ENCODE measurements at places on chromosomes 1 and 21.

- DNase-seq: no peak
These were observed 12.6 kb upstream of the PPM1J start for GRCh38 chr1:112727716-112728115.

DNA sequence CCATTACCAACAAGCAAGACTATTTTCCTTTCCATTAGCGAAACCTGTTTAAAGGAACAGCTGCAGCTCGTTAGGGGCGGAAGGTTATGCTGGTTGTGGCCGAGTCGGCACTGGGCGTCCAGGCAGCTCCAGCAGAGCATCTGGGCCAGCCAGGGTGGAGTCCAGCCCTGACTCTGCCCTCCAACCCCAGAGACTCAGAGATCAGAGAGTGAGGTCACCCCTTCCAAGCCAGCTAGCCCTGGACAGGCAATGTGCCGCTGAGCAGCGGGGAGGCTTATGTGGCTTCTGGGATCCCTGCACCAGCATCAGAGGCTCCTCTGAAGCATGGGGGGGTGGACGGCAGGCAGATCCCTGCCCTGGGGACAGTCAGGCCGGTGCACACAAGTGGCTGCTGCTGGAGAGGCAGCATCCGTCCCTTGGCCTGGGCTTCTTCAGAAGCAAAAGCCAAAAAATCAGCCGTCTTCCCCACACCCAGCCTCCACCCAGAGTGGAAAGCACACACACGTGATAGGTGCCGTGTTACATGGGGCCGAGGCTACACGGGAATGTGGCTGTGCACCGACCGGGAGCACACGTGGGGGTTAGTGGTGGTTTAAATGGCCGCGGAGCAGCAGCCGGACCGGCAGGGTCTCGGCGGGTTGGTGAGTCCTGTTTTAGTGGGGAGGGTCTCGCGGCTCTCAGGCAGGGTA, 30.1 kb downstream of the SLC66A1 start:
- no peak for DNase-seq

DNA sequence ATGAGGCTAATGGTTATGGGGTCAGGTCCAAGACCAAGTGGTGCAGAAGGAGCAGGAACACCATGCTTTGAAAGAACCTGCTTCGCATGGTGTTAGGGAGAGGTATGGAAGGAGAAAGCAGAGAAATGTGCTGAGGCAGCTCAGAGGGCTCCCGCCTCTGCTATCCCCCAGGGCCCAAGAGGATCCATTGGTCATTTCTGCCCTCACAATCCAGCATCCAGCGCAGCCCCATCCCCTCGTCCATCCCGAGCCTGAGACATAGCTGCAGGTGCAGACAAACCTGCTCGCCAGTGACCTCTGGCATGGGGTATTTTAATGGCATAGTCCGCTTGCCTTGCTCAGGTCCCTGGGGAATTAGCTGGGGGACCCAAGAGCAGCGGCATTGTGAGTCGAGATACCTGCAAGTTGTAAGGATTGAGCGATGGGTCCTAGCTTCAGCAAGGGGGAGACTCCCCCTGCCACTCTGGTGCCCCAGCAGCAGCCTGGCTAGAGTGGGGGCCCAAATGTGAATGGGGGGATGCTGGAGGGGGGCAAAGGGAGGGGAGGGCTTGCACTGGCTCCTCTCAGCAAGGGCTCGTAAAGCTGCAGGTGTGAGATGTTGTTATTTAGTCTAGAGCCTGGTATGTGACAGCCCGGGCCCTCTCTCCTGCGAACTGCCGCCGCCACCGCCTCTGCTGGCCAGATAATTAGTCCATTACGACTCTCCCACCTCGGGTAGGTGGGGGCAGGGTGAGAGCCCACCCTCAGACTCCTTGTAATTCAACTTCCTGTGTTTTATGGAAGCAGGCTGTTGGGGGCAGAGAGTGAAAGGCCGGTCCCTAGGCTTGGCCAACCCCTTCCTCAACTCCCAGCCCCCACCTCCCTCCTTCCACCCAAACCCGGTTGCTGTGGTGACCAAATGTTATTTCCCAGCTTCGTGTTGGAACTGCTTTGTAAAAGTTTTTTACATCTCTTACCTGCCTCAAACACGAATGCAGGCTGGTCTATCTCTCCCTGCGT, 118.8 kb downstream of the RNF220 start:
- no peak for DNase-seq

GRCh38 chr1:222326006-222326709, 221.7 kb downstream of the HHIPL2 start:
- DNase-seq: no peak

- no peak for DNase-seq
These were observed 47.6 kb upstream of the RAP1A start for GRCh38 chr1:111571987-111572386.

GRCh38 chr1:6497867-6498575, 6.6 kb upstream of the PLEKHG5 start:
- no peak for DNase-seq

DNA sequence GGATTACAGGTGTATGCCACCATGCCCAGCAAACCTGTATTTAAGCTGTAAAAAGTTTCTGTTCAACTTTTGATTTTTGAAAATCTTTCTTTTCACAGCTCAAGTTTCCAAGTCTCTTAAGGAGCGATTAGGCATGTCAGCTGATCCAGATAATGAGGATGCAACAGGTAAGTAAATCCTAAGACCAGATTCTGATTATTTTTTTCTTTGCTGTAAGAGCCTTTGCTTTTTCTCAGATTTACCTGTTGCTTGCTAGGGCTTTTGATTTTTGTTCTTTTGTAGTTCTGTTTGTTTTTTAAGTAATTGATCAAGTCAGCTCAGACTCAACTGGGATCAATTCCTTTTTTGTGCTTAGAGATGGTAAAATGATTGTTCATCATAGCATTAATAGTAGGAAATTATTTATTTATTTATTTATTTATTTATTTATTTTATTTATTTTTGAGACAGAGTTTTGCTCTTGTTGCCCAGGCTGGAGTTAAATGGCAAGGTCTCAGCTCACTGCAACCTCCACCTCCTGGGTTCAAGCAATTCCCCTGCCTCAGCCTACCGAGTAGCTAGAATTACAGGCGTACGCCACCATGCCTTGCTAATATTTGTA, 21.1 kb upstream of the SNRPE start:
- DNase-seq: no peak

DNA sequence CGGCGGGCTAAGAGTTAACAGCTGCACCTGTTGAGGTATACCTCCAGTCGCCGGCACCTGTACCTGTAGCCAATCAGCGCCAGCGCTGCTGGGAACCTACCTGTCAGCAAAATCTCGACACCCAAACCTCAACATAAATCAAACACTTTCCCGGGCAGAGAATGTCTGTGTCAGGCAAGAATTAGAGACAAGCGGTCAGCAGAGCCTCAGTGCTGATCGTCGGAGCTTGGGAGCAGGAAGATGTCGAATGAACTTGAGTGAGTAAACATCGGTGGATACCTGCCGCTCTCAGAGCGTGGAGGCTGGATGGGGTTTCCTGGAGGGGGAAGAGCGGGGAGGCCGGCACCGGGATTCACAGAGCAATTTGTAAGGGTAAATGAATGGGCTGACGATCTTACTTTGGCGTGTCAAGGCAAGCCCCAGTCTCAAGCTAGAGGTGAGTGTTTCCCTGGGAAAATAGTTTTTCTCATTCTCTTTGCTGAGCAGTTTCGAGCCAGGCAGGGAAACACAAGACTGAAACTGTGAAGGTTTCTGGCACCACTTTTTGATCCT, at the start of gene GRHL3:
GRHL3 (plus strand) TSS at position 46 of the 552 bp plus-strand sequence; CDS start at position 241, 195 bp downstream.
- peak; percentile 71 for DNase-seq

GRCh38 chr1:99829269-99829668, 20.9 kb upstream of the AGL start:
- no peak for DNase-seq

DNA sequence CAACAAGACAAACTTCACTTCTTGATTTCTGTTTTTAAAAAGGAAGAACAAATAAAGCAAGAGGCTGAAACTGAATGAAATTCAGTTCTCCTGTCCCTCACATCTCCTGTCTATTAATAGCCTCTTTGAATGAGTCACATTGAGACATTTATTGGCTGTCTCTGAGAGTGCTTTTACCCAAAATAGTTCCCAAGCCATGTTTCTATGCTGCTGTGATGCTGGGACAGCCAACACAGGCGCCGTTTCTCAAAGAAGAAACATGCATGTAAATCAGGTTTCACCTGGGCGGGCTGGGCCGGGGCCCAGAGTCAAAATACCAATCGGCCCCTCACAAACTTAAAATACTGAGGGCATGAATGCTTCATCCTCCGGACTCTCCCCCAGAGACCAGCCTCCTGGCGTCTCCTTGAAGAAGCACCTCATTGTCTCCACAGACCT, 105.2 kb downstream of the EDEM3 start:
- DNase-seq: no peak

DNA sequence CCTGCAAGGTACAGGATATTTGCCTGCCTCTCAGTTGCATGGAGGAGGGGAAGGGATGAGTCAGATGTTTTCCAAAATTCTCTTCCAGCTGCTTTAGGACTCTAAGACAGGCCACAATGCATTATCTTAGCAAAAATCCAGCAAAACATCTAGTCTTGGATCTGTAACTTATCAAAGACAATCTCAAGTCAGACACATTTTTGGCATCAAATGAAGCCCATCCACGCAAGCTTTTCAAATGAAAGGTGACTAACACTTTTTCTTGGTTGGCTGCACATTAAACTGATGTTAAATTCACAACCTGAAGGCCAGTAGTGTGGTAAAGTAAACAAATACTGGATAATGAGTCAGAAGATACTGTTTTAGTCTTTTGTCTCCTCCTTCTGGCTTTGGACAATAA, 21.3 kb downstream of the FAM78B start:
- no peak for DNase-seq

DNA sequence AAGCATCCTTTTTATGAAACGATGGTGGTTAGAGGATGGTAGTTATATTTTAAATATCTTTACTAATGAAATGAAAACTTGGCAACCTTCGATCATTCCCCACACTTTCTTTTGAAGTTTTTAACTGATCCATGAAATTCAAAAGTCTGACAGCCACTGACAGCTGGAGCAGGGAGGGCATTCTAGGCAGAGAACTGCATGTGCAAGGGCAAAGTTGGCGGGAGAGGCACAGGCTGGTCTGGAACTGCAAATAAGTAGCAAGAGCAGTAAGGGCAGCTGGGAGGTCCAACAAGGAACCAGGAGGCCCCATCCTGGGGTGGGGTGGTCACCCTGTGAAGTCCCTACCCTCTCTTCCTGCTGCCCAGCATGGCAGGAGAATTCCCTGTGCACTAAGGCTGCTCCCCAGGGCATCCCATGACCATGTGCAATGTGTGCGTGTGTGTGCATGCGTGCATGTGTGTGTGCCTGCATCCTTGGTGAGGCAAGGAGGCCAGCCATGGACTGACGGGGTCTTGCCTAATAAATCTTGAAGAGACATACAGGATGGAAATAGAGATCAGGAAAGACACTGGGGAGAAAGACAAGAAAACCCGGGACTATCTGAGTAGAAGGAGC, 33.1 kb upstream of the FOXO6 start:
- DNase-seq: no peak

GRCh38 chr1:6519935-6520671, 28.6 kb upstream of the PLEKHG5 start:
- DNase-seq: peak; percentile 84

- no peak for DNase-seq
These were observed 30.5 kb upstream of the PTGS2 start for GRCh38 chr1:186710696-186711095.

- DNase-seq: no peak
These were observed 5.4 kb downstream of the FAM3B start for GRCh38 chr21:41321908-41322495.

DNA sequence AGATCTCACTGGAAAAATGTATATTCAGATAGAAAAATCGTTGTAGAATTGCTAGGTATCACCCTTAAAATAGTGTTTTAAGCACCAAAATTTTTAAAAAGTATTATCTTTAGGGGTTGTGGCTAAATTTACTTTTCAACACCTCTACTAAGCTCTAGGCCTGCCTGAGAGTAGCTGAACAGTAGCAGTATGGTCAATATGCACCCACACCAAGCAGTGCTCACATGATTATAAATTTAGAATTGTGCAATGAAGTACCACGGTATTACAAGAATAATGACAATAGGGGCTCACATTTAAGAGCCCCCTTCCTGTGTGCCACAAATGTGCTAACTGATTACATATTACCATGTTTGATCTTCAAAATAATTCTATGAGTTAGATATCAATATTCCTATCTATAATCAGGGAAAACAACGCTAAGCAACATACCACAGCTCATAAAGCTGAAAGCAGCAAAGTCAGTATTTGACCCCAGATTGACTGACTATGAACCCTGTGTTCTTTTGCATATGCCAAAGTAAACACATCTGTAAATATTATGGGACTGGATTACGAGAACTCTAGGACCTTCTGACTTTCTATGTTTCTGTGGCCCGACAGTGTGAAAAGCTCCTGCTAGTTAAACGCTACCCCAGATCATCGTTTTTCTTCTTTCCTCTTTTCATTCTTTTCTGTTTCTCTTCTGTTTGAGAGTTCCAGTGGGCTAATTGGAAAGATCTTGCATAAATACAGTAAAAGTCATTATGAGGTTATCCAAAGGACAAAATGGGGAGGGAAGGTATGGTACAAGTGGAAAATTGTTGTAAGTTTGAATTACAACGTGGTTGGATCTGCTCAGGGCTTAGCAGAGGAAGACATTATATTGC, 201.1 kb upstream of the C1orf87 start:
- no peak for DNase-seq

DNA sequence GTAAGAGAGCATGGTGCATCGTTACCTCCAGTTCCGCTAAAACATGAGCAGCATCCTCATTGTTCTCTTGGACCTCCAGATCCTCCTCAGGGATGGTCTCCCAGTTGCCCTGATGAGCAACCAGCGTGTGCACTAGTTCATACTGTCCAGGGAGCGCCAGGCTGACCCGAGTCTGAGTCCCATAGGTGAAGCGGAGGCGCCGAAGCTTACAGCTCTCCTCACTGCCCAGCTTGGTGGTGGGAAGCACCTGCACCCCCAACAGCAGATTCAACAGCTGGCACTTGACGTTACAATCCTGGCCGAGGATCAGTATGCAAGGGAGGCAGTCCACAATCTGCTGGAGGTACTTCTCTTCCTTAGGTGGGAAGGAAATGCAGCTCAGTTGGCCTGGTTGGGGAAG, 24.1 kb downstream of the DSTYK start:
- no peak for DNase-seq

GRCh38 chr1:89276690-89277089, 4.0 kb upstream of the GBP5 start:
- DNase-seq: no peak

GRCh38 chr1:225777058-225777582, 506 bp upstream of the SRP9 start:
- DNase-seq: no peak

- DNase-seq: no peak
These were observed 15.1 kb downstream of the NEK7 start for GRCh38 chr1:198171667-198172540.

GRCh38 chr1:157497987-157498735, 54.2 kb downstream of the FCRL5 start:
- DNase-seq: no peak

DNA sequence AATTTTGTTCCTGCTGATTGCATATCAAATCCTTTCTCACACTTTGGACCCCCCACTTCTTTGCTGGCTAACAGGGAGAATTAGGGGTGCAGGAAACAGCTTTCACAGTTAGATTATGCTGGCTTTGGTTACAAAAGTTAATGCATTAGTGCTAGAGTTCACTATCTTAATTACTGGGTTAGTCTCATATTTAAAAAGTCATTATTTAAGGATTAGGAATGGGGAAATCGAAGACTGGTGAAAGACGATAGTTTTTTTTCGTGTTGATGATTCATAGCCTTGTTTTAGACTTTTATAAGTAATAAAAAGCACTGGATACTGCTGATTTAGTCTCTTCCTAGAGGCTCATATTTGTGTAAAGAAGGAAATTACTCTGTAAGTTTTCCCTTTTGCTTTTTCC, 11.6 kb downstream of the ST6GALNAC3 start:
- no peak for DNase-seq

GRCh38 chr1:245133995-245134715, 20.6 kb upstream of the KIF26B start:
- no peak for DNase-seq

Measured in iPS DF 6.9 (cell line).